ENCODE measurements at places on chromosomes 6 and 20.
A peak's percentile ranks its signal among the peaks of the same experiment; 100 is the strongest.

GRCh38 chr6:131954059-131954774 is 3.0 kb upstream of the CCN2 start:
- no peak for DNase-seq

GRCh38 chr6:46832816-46833215 is 39.6 kb downstream of the MEP1A start:
- no peak for DNase-seq

DNA sequence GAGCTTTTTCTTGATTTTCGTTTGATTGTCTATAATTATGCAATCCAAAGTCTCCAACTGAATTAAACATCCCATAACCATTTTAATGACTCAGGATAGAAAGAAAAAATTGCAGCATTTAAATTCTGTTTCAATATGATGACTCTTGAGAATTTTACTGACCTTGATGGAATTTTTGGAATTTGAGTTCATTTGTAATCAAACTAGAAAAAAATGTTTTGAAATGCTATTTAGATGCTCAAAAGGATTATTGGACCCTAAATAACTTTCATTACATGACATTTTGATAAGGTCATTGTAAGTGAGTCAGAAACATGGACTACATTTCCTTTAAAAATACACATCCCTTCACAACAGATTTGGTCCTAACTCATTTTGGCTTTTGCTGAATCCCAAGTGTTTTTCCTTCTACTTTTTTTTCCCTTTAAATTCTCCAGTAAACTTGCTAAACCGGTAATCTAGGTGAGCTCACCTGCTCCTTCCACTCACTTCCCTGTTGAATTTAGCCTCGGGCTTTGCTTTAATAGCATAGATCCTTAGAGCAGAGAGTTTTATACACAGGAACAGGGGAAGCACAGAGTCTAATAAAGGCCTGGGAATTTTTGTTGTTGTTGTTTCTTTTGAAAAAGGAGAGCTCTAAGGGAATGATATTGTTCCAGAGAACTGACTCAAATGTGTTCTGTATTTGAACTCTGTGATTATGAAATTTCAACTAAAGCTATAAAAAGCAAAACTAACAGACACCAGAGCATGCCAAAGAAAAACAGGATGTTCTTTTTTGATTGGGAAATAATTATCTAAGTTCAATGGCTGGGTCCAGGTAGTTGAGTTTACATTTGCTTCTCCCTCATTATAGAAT is 1088.2 kb upstream of the CITED2 start:
- DNase-seq = no peak

DNA sequence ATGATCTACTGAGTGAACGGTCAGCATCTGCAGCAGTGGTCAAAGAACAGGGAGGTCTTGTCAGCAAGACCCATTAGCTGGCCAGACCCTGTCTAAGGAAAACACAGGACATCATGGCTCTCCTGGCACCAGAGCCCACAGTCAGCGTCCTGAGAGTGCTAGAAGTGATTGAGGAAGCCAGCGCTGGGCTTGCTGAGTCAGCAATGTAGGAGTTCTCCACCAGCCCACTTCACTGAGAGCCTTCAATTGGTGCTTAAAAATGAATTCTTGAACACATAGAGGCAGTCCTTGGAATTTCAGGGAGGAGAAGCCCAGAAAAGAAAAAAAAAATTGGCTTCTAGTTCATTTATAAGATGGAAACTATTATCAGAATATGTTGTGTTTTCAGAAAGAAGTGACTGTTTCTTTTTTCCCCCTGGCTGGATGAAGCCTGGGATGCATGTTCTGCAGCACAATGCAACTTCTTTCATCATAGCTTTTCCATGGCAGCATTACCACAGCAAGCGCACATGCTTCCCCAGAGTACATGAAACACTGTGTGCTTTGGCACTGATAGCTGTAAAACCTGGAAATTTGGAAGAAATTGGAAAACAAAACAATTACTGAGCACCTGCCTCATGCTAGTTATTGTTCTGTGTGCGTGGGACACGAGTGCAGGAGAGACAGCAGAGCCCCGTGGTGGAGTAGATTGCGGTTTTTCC is 899.9 kb downstream of the C6orf118 start:
- DNase-seq = no peak

DNA sequence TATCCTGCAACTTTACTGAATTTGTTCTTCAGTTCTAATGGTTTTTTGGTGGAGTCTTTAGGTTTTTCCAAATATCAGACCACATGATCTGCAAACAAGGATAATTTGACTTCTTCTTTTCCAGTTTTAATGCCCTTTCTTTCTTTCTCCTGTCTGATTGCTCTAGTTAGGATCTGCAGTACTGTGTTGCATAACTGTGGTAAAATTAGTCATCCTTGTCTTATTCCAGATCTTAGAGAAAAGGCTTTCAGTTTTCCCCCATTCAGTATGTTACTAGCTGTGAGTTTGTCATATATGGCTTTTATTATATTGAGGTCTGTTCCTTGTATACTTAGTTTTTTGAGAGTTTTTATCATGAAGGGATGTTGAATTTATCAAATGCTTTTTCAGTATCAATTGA is 4.3 kb downstream of the MICA start:
- no peak for DNase-seq

GRCh38 chr6:52116605-52116948 is 29.2 kb upstream of the PKHD1 start:
- DNase-seq = no peak

GRCh38 chr6:106924694-106925523 is 49.6 kb downstream of the CD24 start:
- DNase-seq = no peak

DNA sequence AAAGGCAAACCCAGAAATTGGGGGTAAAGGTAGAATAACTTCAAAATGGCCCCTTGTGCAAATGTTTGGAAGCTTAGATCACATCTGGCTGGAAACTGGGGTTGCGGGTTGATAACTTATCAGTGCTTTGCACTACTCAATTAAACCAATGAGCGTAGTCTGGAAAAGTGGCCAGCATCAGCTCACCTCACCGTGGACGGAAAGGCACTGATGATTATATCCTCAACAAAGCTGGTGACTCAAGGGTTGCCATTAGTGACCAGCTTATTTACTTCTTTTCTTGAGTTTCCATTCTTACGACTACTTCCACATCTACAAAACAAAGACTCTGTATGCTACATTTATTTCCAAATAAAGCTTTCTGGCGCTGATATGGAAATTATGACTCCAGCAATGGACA is 198.5 kb upstream of the HEY2 start:
- no peak for DNase-seq

DNA sequence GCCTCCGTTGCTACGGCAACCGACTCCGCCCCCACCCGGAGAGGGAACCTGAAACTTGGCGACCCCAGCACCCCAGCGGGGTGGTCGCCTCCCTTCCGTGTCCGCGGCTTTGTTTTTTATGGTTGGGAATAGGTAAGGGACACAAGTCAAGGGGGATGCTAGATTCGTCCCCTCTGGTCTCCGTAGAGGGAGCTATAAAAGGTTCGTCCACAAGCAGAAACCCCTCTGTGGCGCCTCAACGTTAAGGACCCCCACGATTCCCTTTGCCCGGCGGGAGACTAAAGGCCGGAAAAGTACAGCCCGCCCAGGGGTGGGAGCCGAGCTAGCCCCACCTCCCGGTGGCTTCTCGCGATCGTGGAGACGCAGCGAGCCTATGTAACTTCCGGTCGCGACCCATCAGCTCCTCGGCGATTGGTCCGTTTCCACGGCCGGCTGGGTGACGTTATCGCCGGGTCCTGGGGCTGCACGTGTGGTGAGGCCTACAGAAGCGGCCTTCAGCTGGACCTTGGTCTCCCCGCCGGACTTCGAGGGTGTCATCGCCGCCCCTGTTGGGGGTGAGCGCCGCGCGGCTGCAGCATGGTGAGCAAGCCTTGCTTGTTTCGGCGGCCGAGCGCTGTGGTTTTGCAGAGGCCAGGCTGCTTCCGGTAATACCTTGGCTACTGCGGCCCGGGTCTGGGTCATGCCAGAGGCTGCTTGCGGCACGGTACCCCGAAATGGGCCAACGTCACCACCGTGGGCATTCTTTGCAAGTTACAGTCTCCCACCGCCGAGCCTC is at the start of gene LTV1:
Gene LTV1 (plus strand): TSS at position 437 of the 775 bp plus-strand sequence. CDS start 140 bp downstream, at position 577.
- DNase-seq = peak; percentile 92

GRCh38 chr6:124812067-124812466 is 150.2 kb upstream of the RNF217 start:
- no peak for DNase-seq

- no peak for DNase-seq
Measured at GRCh38 chr6:16224409-16224808, 14.0 kb upstream of the GMPR start.

DNA sequence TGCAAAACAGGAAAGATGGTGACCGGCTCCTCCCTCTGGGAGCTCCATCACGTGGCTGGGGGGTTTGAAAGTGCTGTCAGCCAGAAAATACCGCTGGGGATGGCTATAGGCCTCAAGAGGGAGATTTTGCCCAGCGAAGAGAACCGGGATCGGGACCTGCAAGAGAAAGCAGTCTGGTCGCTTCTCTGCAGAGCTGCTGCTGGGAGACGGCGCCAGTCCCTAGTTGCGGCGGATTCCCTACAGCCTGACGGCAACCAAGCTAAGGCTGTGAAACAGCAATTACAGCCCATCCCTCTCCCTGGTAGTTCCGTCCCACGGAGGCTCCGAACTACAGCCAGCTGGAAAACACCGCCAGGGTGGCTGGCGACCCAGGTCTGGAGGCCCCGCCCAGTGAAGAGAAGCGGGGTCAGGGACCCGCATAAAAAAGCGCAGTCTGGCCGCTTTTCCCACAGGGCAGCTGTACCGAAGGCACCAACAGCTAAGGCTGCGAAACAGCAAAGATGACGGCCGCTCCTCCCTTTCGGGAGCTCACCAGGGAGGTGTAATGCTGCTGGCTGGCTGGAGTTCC is 238.1 kb upstream of the IRAK1BP1 start:
- DNase-seq = no peak

- DNase-seq = no peak
Measured at GRCh38 chr6:170151321-170151771, 139.5 kb downstream of the DLL1 start.

GRCh38 chr6:131792091-131792496 is 15.7 kb upstream of the ENPP1 start:
- no peak for DNase-seq

DNA sequence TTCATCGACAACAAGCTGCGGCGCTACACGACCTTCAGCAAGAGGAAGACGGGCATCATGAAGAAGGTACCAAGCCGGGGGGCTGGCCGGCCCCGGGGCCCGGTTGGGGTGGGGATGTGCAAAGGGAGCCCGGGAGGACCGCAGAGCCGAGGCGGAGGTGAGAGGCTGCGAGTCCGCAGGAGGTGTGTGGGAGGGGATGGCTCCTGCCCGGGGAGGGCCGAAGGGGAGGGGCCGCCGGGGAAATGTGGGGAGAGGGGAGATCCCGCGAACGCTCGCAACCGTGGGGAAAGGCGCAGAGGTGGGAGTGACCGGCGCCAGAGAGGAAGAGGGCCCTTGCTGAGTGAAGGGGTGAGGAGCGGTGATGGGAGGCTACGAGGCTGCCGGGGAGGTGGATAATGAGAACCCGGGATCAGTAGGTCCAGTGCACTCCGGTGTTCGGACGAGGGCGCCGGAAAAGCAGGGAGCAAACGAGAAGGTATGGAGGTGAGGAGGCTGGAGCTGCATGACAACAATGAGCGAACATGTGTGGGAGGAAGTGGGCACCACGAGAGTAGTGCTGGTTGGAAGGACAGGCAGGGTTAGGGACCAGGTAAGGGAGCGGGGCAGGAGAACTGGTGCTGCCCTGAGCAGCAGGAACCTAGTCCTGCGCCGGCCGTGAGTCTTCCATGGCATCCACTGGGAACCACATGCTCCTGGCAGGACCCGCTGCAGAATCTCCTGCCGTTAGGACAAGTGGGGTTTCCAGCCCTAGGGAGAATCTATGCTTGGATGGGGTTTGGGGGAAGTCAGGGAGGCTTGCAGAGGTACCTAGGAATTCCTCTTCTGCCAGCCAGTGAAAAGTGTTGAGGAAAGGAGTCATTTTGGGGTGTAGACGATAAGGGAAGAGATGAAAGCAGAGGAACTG is 1.3 kb downstream of the SRF start:
- DNase-seq = peak; percentile 59

DNA sequence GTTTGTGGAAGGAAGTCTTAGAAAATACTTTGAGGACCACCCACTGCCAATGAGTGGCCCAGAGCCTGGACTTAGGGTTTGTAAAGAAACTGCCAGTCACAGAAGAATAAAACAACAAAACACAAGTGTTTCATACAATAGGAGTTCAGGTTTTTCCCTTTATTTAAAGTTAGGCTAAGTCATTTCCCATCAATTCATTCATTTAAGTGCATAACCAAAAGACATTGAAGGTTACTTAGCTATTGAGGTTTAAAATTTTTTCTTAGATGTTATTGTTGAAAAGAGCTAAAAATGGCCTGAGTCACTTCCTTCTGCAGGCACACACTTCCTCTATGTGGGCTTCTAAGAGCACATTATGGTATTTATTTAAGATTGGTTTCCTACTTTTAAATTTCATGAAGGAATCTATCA is 54.2 kb downstream of the ARMC2 start:
- DNase-seq = no peak

DNA sequence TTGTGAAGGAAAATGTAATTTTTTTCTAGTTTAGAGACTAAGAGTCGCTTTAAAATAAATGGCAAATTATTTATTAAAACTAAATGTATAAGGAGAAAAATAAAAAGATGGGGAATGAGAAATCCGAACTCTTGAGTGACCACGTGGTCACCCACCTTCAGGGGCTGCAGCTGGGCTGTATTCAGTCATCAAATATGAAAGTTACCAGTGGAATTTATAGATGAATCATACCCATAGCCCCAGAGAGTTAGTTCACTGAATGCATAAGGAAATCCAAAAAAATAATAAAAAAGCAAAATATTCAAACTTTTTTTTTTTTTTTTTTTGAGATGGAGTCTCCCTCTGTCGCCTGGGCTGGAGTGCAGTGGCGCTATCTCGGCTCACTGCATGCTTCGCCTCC is 947.7 kb upstream of the ADGRB3 start:
- DNase-seq = no peak
